ENCODE measurements at places on chromosomes 2 and 18. TPM values are rescaled to one million over a fixed set of nuclear protein-coding genes. Genes with fewer than 3 reads are reported as not detected.

Gene FRZB
- not detected for total RNA-seq

Gene CFAP221
- total RNA-seq = not detected

Gene TUBA3D
- not detected for total RNA-seq

Gene TTN
- 3.2 TPM for total RNA-seq

Gene SCN2A
- total RNA-seq = under 0.01 TPM

Gene ALPG
- not detected for total RNA-seq

Gene ST3GAL5
- total RNA-seq = 17.7 TPM

Gene CYS1
- total RNA-seq = not detected

Gene PLCD4
- total RNA-seq = 0.79 TPM

Gene MLPH
- 0.27 TPM for total RNA-seq

Gene IL36A
- total RNA-seq = not detected

Gene IL1RN
- total RNA-seq = not detected

Gene TRIM43B
- total RNA-seq = not detected

Gene ROCK1
- total RNA-seq = 73.3 TPM

Gene TSPYL6
- not detected for total RNA-seq

Gene NAT8
- not detected for total RNA-seq

Gene TMEM150A
- total RNA-seq = 7.5 TPM

Gene XIRP2
- total RNA-seq = under 0.01 TPM

Gene EVX2
- total RNA-seq = not detected

Gene GKN1
- not detected for total RNA-seq

Gene TDRD15
- total RNA-seq = under 0.01 TPM

Gene FAM237A
- not detected for total RNA-seq
